ENCODE measurements at places on chromosomes 1 and 21.

- DNase-seq = no peak
Observed at GRCh38 chr1:243343970-243344937, 88.4 kb downstream of the SDCCAG8 start.

GRCh38 chr1:176119549-176119948, 87.5 kb downstream of the COP1 start:
- DNase-seq = no peak

DNA sequence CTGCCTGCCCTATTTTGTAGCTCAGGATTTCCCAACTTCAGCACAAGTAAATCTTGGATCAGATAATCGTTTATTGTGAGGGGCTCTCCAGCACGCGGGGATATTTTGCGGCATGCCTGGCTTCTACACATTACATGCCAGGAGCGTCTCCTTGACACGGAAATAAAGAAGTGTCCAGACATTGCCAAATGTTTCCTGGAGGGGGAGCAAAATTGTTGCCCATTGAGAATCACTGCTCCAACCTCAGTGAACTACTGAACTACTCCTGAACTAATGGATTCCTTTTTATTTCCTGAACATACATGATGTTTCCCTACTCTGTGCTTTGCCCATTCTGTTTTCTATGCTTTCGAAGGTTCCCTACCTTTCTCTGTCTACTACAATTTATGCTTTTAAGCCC, 1359.1 kb upstream of the ADGRL2 start:
- no peak for DNase-seq

GRCh38 chr1:56484695-56485094, 94.7 kb downstream of the PLPP3 start:
- no peak for DNase-seq

GRCh38 chr1:162087111-162087510, 17.6 kb downstream of the NOS1AP start:
- DNase-seq = no peak

- DNase-seq = no peak
Observed at GRCh38 chr1:170063109-170063826, 11.2 kb downstream of the KIFAP3 start.

DNA sequence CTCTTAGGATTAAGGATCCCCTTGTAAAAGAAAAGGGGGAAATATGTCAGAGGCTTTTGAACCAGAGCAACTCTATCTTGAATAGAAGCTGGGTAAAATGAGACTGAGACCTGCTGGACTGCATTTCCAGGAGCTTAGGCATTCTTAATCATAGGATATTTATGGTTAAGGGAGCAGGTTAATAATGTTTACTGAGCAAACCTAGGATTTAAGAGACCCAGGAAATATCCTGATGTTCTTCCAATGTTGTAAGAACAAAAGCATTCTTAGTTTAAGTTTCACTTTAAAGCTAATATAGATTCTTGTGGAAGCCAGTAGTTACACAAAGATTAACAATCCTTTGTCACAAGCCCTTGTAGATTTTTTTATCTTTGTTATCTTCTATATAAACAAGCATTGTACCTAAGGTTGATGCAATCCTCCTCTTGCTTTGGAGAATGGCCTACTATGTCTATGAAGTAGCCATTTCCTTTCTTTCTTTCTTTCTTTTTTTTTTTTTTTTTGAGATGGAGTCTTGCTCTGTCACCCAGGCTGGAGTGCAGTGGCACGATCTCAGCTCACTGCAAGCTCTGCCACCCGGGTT, 570.2 kb upstream of the BEND5 start:
- DNase-seq = no peak

DNA sequence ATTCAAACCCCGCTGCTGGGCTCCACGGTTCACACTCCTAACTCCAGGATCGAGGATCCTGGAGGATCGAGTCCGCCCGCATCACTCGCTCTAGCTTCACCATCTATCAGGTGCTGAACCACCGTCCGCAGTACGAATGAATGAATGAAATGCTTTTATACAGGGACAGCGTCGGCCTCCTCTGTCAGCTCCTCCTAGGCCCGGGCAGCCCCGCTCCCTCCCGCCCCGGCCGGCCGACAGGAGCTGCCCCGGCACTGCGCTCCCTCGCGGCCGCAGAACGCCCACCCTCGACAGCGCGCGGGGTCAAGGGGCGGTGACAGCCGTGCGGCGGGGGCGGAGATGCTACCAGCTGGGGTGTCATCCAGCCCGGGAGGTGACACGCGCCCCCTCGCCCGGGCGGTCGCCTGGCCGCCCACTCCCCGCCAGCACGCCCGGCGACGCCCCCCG, 520 bp downstream of the ZBTB17 start:
- DNase-seq = no peak

DNA sequence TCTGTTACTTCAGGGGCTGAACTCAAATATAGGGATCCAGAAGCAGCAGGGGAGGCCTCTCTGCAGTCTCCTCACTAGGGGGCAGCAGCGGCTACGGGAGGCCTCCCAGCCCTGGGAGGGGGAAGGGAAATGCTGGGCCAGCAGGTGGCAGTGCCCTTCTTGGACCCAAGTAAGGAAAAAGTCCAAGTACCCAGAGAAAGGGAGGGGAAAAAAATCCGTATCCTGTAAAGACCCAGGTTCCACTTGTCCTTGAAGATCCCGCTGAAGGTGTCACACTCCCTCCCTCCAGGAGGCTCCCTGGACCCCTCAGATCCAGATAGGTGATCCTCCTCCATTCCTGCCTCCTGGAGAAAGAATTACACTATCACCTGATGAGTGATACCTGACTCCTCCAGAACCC, 14.1 kb upstream of the NUAK2 start:
- DNase-seq = peak; percentile 72

DNA sequence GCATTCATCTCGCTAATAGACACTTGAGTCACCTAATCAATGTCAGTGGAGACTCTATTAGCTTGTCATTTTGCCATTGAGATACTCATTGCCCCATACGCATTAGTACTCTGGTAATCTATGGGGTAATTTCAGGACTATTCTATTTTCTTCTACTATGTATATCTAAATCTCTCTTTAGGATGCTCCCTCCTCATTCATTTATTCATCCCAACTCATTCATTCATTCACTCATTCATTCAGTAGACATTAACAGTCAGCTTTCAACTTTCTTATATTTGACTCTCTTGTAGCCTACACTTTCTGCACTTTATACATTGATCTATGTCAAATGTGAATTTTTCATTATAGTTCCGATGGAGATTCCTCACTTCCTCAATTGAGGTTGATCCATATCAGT, 170.9 kb downstream of the ASTN1 start:
- DNase-seq = no peak

GRCh38 chr1:93275634-93276295, 69.9 kb upstream of the DR1 start:
- no peak for DNase-seq

DNA sequence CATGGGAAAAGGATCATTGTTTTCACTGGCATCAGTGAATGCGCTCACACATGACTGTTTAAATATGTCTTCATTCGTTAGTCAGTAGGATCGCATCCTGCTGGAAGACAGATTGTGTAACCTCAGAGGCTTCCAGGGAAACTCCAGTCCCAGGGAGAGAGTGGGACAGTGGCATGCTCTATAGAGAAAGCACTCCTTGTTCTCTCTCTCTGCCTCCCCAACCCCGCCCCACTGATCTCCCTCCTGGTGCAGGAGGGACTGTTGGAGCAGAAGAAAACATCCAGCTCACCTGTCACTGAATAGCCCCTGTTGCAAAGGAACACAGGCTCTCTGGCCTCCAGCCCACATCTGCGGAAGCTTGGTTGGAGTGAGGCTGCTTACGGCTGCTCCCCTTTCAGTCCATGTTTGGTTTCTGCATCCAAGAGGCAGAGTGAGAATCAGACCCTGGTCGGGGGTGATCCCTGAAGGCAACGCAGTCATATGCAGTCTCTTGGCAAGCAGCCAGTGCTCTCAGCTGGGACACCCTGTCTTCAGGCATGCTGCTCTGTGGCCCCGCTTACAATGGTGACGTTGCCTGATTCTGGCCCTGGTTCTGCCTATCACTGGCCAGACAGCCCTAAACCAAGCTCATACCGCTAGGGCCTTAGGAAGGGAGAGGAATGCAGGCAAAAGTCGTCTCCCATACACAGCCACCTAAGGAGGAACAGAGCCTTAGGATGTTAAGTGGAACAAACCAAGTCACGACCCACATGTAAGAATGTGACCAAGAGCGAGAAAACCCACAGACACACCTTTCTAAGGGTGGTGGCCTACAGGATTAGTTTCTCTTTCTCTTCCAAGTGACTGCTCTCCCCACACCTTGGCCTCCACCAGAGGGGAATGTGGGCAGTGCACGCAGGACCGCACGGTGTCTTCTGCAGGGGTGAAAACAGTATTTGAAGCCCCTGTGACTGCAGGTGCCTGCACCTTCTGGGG, 39.7 kb downstream of the BACE2 start:
- DNase-seq = no peak

GRCh38 chr1:188433425-188433824, 1604.7 kb downstream of the PLA2G4A start:
- no peak for DNase-seq

GRCh38 chr1:45356186-45356585, 15.9 kb upstream of the MUTYH start:
- no peak for DNase-seq

DNA sequence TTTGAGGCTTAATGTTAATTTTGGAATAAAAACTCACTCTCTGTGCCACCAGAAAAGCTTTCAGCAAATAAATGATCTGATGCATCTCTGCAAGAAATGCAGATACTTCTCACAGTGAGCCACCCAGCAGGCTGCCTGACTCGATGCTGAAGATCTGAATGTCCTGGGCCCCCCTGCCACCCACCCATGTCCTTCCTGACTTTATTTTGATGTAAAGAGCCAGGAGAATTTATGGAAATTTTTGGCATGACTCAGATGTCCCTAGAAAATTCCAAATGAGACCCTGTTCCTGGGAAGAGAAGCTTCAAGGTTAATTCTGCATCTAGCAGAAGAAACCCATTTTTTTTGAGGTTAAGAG, 62.8 kb upstream of the COA6 start:
- no peak for DNase-seq

- DNase-seq = no peak
Observed at GRCh38 chr1:55827350-55827749, 612.2 kb upstream of the USP24 start.

- DNase-seq = no peak
Observed at GRCh38 chr1:91733108-91733710, 152.7 kb downstream of the TGFBR3 start.

DNA sequence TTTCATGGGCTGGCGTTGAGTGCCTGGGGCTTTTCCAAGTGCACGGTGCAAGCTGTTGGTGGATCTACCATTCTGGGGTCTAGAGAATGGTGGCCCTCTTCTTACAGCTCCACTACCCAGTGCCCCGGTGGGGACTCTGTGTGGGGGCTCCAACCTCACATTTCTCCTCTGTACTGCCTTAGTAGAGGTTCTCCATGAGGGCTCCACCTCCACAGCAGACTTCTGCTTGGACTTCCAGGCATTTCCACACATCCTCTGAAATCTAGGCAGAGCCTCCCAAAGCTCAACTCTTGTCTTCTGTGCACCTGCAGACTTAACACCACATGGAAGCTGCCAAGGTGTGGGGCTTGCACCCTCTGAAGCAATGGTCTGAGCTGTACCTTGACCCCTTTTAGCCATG, 82.1 kb downstream of the CCDC18 start:
- DNase-seq = no peak

DNA sequence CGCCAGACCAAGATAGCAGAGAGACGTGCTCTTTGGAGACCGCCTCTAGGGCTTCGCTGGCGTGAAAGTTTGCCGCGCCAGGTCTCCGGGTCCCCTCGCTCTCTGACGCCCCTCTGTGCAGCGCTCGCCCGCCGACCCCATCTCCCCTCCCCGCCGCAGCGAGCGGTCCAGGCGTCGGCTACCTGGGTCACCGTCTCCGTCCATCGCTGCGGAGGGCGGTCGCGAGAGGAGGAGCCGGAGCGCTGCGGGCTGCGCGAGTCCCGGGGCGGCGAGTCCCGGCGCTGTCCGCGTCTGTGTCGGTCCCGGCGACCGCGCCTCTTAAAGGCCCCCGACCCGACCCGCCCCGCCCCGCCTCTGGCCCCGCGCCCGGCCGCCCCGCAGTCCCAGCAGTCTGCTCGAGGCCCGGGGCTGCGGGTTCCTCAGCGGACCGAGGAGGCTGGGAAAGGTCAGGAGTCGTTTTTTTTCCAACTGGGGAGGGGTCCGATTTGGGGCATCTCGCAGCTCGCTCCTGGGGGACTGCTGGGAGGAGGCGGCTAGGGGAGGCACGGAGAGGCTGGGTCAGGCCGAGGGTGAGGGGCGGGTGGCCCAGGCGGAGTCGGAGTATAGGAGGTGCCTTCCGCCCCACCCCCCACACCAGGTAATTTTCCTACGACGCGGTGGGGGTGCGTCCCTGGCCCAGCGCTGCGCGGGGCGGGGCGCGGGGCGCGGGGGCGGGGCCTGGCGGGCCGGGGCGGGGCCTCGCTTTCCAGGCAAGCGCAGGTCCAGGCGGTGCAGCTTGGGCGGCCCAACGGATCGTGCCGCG, at the start of the genes FBXO2 and FBXO44:
TSS of gene FBXO2 (minus strand) at position 293 of the 802 bp plus-strand sequence. CDS start at position 204, 89 bp downstream.
TSS of gene FBXO44 (plus strand) at position 741 of the 802 bp plus-strand sequence. CDS start 959 bp downstream, outside the sequence.
- peak; percentile 68 for DNase-seq

DNA sequence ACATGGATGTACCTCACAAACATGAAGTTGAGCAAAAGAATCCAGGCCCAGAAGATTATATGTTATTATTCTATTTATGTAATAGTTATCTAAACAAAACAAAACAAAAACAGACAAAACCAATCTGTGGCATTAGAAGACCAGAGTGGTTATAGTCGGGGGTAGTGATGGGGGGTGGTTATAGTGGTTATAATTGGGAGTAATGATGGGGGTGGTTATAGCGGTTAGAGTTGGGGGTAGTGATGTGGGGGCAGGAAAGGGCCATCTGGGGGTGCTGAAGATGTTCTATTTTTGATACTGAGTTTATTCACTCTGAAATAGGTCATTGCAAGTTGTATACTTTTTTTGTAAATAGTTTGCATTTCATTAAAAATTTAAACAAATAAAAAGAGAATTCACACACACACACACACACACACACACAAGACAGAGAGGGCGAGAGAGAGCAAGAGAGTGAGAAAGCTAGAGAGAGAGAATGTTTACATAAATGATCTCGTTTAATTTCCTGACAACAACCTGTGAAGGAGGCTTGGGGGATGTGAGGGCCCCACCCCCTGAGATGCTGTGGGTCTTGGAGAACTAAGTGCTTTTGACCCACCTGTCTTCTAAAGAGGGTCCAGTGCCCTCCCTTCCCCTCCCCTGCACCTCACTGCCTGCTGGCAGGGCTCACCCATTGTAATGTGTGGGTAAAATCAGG, 37.4 kb downstream of the RHOU start:
- DNase-seq = no peak

DNA sequence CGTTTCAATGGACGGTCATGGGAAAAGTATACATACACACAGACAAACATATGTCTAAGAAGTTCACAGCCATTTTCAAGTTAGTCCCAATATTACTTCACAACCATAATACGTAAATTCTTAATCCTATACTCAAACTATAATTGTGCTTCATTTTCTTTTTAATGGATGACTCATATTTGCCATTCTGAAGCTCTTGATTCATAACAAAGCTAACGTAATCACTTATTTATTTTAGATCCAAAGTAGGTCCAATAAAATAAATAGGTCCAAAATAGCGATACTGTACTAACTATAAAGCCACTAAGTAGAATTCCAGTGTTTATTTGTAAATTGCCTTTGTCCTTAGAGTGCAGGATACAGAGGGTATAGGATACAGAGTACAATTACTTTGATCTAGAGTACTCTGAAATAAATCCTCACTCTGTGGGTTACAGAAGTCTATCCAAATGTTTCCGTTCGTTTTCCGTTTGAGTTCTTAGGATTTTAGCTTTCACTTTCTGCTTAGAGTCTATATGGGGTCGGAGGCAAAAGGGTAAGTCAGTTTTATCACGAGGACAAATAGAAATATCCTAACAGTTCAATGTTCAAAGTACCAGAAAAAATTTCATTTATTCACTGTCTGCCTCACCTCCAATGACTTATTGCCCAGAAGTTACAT, 8.8 kb upstream of the C1orf115 start:
- DNase-seq = no peak
